ENCODE measurements at places on chromosomes 1 and 21.

- no peak for DNase-seq
Observed at GRCh38 chr1:15493869-15494390, 18.0 kb downstream of the CELA2B start.

DNA sequence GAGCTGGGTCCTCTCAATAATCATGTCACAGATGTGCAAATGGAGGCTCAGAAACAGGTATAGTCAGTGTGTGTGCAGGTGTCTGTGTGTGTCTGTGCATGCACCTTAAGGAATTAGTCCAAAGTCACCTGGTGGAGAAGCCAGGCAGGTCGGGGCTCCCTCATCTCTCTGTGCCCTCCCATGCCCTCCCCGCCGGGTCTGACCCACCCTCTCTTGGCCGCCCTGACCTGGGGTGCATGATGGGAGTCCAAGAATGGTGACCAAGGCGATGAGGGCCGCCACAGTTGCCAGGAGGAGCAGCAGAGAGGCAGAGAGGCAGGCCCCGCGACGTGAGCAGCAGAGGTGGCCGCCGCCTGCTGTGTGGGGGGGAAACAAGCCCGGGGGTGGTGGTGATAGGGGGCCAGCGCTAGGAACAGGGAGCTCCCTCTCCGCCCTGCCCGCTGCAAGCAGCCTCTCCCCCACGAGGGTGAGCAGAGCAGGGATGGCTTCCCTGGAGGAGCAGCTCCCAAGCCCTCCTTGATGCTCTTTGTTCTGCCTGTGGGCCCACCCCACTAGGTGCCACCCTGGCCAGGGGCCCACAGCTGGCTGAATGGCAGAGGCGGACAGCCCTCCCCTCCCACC is 3.9 kb downstream of the LDLRAD1 start:
- no peak for DNase-seq

DNA sequence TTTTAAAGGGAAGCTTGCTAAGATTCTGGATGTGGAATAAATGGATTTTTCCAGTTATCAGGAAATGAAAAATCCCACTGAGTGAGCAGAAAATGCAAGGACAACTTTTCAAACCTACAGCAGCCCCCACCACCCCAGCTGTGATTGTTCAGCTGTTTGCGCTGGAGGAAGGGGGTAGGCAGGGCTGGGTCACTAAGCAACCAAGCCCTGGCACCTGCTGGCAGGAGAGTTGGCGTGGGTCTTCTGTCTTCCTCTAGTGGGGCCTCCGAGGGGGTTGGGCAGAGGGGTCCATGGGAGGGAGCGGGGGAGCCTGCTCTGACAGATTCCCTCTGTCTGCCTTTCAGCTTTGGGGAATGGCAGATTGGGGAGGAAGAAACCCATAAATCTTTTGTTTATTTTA is 45.3 kb downstream of the EIF2D start:
- peak; percentile 73 for DNase-seq

- no peak for DNase-seq
Observed at GRCh38 chr1:31579374-31579773, 3.1 kb downstream of the TINAGL1 start.

DNA sequence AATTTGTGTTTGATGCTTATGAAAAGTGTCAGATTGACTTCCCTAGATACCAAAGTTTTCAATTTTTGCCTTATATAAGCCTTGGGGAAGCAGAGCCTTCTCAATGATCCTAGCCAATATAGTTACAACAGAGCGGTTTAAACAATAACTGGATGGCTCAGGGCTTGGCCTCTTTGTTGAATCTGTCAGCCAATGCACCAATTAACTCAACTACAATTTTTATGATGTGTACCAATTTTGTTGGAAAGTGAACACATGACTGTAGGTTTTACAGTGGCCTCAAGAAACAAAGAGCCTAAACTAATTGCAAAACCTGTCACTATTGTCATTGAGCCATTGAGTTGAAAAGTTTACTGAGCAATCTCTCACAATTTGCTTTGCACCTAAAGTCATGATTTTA is 71.6 kb upstream of the RGS18 start:
- no peak for DNase-seq

DNA sequence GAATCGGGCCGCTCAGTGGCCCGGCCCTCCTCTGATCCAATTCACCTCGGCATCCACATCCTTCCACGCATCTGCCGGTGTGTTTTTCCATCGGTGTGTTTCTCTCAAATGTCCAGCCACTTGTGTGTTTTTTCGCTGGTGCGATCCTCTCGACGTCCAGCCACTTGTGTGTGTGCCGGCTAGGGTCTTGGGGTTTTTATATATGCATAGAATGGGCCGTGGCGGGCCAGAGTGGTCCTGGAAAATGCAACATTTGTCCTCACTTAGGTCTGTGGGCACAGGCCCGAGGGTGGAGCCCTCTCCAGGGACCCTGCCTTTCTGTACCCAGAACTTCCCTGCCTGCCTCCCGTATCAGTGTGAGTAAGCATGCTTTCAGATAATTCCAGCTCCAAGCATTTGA is 1106.4 kb downstream of the AMY1C start:
- no peak for DNase-seq

DNA sequence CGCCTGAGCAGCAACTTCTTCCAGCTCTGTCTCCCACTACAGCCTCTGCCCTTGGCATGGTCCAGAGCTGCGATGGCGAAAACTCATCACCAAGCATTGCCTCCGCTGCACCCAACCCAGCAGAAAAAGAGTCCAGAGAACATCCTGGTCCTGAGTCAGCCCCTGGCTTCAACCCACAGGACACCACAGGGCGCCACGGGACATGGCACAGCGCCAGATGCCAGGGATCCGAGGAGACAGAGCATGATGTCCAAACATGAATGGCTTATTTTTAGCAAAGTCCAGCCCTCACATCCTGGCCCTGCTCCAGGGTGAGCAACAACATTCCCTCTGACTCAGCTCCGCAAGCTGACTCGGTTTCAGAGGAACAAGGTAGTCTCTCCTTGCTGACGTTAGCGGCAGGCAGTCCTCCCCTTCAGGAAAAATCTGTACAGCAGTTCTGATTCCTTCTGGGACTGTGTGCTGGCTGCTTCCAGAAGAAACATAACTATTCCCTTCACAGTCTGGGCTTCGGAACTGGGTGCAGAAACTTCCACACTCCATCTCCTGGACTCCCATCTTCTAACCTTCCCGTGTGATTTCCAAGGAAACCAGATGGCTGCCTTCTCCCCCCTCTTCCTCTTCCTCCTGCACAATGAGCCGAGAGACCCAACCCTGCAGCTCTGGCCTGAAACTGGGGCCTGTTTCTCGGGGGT is 131.3 kb downstream of the TOMM20 start:
- DNase-seq: no peak

GRCh38 chr1:187928696-187929095 is 1099.9 kb downstream of the PLA2G4A start:
- no peak for DNase-seq

DNA sequence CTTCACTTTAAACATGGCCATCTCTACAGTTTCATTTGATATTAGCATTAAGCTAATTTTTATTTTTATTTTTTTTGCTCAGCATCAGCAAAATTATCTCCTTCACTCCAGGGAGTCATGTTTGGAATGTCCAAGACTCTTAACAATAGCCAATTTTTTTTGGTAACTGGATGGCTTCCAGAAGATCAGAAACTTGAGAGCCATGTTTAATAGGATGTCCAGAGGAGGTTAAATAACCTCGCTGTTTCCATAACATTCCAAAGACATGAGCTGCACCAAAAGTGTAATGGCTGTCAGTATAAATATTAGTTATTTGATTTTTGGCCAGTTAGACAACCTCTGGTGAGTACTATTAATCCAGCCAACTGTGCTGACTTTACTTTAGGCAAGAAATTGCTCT is 80.7 kb downstream of the DNTTIP2 start:
- no peak for DNase-seq

DNA sequence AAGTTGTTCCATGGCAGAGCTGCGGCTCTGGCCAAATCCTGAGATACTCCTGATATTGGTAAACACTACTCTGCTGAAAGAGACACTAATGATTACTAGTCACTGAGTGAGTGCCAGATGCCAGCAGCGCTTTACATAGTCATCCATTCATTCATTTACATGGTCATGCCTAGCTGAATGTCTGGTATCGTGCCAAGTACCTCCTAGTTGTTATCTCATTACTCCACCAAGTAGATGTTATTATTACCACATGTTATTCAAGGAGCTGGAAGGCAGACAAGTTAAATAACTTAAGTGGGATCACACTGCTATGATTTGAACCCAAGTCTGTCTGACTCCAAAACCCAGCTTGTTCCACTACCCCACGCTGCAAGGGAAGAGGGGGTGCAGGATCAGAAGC is 4.7 kb downstream of the OLFML2B start:
- DNase-seq: no peak

DNA sequence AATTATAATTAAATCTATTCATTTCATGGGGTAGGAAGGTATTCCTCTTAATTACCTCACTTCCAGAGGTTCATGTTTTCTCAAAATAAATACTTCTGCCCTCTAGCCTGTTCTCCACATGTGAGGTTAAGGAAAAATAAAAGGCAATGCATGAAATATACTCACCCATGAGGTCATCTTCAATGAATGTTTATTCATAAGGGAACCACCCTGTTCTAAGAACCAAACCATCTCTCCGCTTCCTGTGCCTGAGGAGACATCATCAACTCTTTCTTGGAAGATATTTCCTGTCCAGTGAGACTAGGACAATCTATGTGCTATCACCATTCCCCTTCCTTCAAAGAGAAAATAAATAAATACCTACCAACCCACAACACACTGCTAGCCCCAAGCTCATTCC is 513.7 kb upstream of the PLXNA2 start:
- no peak for DNase-seq

DNA sequence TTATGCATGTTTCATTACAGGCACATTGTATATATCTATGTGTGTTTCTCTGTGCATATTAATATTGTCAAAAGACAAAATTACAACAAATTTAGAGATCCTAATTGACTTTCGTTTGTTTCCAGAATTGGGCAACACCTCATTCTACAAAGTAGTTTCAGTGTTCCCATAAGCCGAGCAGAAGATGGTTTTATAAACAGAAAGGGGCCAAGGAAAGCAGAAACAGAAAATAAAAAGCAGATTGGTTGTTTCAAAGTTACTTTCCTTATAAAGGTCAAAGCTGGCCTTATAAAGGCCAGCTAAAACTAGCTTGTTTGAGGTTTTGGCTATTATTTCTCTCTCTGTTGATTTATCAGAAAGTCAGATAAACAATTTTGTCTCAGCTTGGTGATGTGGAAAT is 116.2 kb upstream of the FGGY start:
- DNase-seq: no peak

GRCh38 chr1:220369511-220369910 is 97.3 kb upstream of the RAB3GAP2 start:
- DNase-seq: no peak

DNA sequence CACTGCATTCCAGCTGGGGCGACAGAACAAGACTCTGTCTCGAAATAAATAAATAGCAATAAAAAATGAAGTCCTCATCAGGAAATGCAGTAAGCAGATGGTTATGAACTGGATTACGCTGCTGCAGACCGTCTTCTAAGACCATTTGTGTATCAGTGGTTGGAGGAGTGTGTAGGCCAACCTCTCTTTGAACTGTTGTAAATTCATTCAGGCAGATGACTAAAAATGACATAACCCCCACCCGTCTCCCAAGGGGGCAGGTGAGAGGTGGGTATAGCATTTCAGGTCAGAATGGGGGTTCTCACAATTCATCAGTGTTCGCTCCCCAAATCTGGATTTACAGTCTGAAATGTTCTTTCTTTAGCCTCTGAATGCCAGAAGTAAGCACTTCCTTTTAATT is 177.3 kb downstream of the KIF26B start:
- DNase-seq: no peak

DNA sequence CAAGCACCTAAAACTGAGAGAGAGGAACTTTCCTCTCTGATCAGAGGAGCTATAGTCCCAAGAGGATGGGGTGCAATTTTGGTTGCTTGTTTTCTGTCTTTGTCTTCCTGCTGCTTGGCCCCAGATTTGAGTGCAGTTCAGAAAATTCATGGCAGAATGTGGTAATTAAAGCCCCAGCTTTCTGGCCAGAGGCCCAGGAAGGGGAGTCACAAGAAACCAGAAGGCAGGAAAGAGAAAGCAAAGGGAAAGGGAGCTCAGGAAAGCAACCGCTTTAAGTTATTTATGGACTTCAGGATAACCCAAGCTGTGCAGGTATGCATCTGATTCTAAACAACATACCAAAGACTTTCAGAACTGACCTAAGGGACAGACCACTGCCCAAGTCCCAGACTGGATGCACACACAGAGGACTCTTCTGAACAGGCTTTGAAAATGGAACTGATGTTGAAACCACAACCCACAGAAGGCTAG is 88.8 kb downstream of the ST3GAL3 start:
- DNase-seq: no peak

- peak; percentile 38 for DNase-seq
Observed at GRCh38 chr1:39407896-39408640, 83.4 kb upstream of the BMP8A start.

DNA sequence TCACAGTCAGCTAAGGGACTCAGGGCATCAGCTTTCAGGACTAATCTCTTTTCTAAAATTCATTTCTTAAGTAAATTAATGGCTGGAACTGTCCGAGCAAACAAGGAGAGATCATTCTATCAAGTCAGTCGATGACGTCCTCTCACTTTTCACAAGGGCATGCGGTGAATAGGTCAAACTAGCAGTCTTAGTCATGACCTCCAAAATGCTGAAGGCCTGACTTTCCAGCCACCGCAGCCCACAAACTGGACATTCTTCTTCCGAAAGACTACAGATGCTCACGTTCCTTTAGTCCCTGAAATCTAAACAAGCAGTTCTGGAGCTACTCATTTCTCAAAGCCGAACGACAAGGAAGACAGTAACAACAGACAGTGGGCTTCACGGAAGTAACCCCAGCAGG is 127.9 kb downstream of the TIAM1 start:
- DNase-seq: no peak

GRCh38 chr1:235766794-235767285 is 99.9 kb downstream of the LYST start:
- DNase-seq: no peak

- peak; percentile 48 for DNase-seq
Observed at GRCh38 chr1:160291248-160292220, 6.6 kb upstream of the PEX19 start.

- DNase-seq: no peak
Observed at GRCh38 chr1:243396424-243396823, 140.6 kb downstream of the SDCCAG8 start.

GRCh38 chr1:246987083-246987690 is 20.7 kb downstream of the ZNF695 start:
- no peak for DNase-seq

DNA sequence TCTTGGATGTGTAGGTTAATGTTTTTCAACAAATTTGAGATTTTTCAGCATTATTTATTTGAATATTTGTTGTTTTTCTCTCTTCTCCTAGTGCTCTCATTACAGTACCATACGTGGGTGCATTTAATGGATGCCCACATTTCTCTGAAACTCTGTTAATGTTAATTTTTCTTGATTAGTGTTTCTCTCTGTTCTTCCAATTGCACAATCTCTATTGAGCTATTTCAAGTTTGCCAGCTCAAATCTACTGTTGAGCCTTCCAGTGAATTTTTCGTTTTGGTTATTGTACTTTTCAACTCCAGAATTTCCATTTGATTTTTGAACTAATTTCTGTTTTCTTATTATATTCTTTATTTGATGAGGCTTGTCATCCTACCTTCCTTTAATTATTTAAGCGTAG is 31.7 kb downstream of the CFAP57 start:
- no peak for DNase-seq

Measured in NCI-H187 treated with DMSO at 0.1 percent for 48 hours (cell line).